ENCODE measurements at places on chromosomes 3 and 15.

DNA sequence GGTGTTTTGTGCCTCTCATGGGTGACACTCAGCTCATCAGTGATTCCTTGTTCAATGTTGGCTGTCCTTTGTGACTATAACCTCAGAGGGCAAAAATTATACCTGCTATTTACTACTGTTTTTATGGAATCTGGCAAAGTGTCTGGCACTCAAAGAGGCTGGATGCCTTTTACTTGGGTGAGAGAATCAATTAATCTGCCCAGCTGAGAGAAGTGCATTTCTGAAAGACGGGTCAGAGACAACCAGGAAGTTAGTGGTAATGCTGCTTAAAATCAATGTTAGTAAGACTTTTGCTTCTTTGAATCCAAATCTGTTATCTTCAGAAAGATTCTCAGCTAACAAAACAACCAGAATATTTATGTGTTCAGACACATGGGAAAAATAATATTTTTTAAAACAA is 436.2 kb upstream of the SUCLG2 start:
- DNase-seq: no peak

DNA sequence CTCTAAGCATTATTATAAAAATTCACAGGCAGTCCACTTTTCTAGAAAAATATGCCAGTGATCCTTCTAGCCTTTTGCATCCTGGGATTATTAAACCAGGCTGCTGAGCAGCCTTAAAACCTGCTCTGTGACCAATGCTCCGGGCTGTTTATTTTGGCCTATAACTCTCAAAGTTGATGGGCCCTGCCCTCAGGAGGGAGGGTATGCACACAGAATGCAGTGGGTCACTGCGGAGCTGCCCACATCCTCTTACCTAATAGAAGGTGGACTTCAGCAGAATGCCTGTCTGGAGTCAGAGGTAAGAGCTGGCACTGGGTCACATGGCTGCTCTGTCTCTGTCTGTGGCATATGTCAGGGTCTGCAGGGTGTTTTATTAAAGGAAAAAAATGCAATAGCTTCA is 26.0 kb downstream of the CPNE4 start:
- no peak for DNase-seq

DNA sequence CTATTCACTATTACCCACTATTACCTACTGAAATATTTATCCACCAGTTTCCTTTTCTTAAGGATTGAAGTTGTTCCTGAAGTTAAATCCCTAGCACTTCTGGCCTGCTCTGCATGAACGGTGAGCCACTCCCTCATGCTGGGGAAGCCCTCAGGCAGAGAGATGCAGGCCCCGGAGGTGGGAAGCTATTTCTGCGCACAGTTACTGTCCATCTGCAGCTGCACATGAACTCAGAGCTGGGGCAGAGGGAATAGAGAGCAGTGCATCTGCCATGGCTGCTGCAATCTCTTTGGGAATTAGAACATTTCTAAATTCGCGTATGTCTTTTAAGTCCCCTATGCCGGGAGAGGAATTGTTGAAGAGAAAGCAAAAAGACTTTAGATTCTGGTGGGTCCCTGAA is 6.3 kb upstream of the GALNT15 start:
- no peak for DNase-seq

GRCh38 chr15:44779761-44780160 is 43.4 kb downstream of the TRIM69 start:
- no peak for DNase-seq

GRCh38 chr15:82613747-82614146 is 33.4 kb downstream of the CPEB1 start:
- no peak for DNase-seq
